ENCODE measurements at places on chromosomes 12 and 14.

DNA sequence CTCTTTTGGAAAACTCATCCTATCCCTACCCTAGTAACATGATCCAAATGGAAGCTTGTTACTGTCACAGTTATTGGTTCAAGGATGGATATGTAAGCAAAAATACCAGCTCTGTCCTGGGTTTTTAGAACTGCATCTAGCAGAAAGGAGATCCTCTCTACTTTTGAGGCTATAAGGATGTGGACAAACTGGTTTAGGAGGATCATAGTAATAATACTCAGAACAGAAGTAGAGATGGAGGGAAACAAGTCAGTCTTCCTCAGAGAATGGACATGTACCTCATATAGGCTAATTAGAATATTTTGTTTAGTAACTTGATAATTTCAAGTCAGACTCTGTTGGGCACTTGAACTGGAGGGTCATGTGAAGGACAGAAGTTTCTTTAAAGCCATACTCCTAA, 26.6 kb downstream of the FUT8 start:
- DNase-seq: no peak

DNA sequence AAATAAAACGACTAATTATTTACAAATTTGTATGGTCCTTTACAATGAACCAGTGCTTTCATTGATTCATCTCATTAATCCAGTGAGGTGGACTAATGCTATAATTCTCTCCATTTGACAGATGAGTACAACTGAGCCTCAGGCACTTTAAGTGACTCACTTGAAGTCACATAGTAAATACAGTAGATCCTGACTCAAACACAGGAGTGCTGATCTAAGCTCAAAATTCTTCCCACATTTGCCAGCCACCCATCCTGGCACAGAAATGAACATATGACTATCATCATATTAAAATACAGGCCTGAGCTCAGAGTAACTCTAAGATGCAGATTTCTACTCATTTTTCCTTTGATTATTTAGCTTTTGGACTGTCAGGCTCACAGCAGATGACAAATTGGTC, 30.6 kb downstream of the SLC16A7 start:
- DNase-seq: no peak

DNA sequence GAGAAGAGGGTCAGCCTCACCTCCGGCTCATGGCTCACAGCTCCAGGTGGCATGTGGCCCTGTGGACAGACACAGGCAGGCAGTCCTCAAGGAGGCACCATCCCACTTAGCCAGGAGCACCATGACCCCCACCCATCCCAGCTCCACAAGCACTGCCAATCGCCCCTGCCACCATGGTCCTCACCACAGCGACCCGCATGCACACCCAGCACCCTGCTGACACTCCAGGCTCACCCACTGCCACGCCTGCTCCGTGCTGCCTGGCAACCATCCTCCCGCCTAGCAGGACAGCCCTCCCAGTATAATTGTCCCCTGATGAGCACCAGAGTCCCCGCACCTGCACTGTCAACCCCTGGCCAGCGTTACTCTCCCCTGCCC, 50.9 kb downstream of the TRPV4 start:
- no peak for DNase-seq

DNA sequence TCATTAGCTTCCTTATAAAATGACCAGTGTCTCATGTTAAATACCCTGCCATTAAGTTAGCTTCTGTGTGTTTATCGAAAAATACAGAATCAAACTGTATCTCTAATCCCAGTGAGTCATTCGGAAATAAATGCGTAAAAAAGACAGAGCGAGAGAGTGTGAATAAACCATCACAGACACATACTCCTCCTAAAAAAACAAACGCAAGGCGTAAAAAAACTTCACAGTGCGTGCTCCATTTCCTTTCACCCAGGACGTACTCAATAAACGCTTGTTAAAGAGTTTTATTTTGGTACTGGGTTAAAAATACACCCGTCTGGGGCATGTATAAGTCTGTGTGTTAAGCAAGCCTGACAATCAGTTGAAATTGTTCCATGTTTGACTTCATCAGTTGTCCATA, 58.8 kb upstream of the ISM2 start:
- no peak for DNase-seq

DNA sequence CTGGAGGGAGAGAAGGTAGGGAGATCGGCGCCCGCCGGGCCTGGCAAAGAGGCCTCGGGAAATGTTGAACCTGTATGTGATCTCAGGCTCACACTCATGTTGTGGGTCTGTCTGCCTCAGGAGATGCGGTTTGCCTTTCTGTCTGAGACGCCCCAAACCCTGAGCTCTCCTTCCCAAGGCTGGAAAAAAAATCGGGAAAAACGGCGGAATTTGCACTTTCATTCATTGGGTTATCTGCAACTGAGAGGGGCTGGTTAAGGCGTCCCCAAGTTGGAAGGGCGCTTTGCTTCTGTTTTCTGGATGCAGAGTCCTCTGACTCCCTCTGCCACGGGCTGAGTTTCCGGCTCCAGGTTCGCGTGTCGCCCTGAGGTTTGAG, 5.0 kb upstream of the HOXC9 start:
- no peak for DNase-seq

GRCh38 chr12:105393587-105393986, 63.1 kb downstream of the C12orf75 start:
- no peak for DNase-seq

GRCh38 chr12:3303410-3304136, 187.4 kb upstream of the PRMT8 start:
- DNase-seq: no peak

- no peak for DNase-seq
Observed at GRCh38 chr12:95859947-95860850, 1.4 kb downstream of the SNRPF start.

DNA sequence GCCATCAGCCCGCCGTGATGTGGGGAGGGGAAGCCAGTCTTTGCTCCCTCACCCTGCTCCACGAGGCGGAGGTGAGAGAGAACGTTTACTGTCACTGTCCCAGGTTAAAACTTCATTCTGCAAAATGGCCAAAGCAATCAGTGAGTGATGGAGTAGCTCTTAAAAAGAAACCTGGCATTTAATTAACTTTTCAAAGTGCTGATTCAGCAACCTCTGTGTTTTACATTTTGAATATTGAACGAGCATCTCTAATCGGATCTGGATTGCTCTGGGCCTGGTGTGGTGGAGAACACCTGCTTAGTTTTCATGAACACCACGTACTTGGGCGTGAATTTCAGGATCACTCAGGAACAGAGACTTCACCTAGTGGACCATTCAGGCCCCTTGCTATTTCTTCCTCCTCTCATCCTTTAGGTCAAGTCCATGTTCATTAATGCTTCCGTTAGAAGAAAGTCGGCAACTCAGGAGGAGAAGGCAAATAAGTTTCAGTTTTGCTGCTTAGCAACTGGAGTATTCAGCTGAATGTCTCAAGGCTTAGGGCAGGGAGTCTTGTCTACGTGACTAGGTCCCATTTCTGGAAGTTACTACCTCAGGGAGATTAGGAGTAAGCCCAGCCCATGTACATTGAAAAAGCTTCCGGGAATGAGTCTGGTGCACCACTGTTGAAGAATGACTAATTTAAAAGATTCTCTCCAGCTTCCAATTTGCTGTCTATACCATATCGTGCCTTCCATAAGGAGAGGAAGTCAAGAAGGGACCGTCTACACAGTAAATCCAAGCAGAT, 68.2 kb downstream of the IFT43 start:
- DNase-seq: no peak

GRCh38 chr12:48125985-48126384, 6.8 kb downstream of the PFKM start:
- DNase-seq: no peak

- DNase-seq: no peak
Observed at GRCh38 chr14:98840511-98840910, 431.5 kb downstream of the BCL11B start.

GRCh38 chr12:115872919-115873357, 404.6 kb downstream of the MED13L start:
- DNase-seq: no peak

DNA sequence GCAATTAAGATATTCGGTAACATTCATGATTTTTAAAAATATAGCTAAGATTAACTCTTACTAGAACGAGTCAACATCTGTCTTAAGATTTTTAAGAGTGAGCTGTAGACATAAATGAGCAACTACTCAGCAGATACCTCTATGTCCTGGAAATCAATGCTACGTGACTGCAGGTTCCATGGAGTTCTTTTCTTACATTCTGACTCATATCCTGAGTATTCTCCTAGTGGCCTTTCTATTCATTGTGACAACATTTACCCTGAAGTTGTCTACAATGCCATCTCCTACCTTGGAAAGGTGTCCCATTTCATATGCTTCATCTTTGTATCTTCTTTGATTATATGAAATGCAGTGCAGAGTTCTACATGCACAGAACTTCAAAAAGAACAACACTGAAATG, 59.9 kb downstream of the PKP2 start:
- no peak for DNase-seq

DNA sequence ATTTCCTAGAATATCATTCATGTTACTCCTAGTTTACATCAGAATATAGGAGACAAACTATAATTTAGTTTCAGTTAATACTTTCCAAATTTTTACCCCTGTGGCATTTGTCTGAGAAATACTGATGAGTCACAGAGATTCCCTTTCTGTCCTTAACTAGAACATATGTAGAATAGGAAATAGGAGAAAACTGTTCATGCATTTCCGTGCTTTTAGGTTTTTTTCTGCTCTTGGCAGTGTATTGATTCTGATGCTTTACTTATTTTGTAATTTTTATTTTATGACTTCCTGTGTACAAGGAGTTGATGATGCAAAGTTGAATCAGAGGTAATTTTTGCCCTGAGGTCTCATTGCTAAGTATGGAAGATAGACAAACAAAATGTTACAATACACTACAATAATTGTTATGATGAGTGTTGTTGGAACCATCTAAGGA, 23.0 kb downstream of the MNAT1 start:
- no peak for DNase-seq

DNA sequence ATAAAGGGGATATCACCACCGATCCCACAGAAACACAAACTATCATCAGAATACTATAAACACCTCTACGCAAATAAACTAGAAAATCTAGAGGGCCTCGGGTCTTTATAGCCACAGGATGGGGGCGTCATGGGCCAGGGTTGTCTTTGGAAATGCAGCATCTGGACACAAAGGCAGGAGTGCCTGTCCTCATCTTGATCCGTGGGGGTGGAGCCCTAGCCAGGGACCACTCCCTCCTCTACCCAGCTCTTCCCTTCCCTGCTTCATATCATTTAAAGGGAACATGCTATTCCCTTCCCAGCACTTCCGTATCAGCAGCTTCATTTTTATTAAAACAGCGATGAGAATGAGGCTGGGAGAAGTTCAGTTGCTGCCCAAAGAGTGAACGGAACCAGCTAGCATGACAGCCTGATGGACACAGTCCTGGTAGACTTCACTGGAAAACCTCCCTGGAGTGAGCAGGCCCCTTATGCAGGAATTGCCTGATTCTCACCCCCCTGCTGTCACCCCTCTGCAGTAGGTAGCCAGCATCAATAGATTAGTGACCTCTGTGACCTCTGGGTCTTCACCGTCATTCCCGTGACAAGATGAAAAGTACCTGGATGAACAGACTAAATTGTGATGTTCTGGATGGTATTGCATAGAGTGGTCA, 251.4 kb upstream of the RGS6 start:
- no peak for DNase-seq
